Effector memory CD8-positive, alpha-beta T cell (primary cell): ENCODE measurements at places on chromosomes 4 and X.
A peak's percentile ranks its signal among the peaks of the same experiment; 100 is the strongest.

DNA sequence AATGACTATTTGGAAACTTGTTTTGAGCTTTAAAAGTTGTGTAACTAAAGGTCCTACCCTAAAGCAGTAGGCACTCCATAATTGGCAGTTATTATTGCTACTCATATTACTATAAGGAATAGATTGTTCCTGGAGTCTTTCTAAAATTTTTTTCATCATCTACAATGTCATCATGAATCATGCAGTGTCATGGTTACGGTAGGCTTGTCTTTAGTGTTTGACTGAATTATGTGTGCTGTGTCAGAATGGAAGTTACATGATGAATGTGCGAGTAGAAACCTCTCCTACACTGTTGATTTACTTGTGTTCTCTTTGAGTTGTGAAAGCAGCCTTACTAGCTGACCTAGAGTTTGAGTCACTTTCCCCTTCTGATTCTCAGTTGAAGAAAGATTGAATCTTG, 1099.9 kb downstream of the RAPGEF2 start:
- no peak for DNase-seq

- no peak for DNase-seq
Observed at GRCh38 chr4:139799615-139800014, 134.0 kb downstream of the MGST2 start.

DNA sequence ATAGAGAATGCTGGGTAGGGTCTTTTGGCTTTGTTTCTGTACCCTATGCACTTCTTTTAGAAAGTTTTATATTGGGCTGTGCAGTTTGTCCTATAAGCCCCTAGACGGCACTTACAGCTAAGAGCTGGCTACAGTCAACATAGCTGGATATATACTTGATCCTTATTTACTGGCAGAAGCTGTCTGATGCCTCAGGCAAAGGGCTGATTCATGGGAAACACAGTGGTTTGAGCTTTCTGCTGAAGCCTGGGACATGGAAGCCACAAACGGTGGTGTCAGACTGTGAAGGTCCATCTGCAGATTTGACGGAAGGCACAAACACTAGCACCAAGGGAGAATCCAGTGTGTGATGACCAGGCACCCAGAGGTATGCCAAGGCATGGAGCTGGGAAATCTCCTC, 608.4 kb downstream of the ANKRD50 start:
- no peak for DNase-seq

DNA sequence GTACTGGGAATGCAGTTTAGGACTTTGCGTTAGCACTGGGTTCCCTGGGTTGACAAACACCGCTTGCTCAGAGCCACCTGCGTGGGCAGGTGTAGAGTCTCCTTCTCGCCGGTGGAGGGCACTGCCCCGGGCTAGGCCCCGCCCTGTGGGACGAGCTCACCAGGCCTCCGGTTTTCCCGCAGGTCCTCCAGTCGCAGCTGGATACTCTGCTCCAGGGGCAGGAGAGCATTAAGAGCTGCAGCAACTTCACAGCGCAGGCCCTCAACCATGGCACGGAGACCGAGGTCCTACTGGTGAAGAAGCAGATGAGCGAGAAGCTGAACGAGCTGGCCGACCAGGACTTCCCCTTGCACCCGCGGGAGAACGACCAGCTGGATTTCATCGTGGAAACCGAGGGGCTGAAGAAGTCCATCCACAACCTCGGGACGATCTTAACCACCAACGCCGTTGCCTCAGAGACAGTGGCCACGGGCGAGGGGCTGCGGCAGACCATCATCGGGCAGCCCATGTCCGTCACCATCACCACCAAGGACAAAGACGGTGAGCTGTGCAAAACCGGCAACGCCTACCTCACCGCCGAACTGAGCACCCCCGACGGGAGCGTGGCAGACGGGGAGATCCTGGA, 49.2 kb upstream of the MND1 start:
- DNase-seq: no peak

GRCh38 chrX:119004920-119005524, 30.6 kb downstream of the LONRF3 start:
- peak; percentile 17 for DNase-seq
